Adrenal gland (tissue), 19 donors: ENCODE measurements at places on chromosomes 2 and 18. TPM values are rescaled to one million over a fixed set of nuclear protein-coding genes. Genes with fewer than 3 reads are reported as not detected.

The FOXD4L1 gene
- 0.24 TPM for total RNA-seq

The EVX2 gene
- total RNA-seq: not detected

The AQP12A gene
- not detected for total RNA-seq

The SNTG2 gene
- total RNA-seq: 1.4 TPM

The C18orf54 gene
- 2.4 TPM for total RNA-seq

The KCNE4 gene
- 3.2 TPM for total RNA-seq

The SPTBN1 gene
- 299 TPM for total RNA-seq

The CTAGE1 gene
- 0.14 TPM for total RNA-seq

The PAX8 gene
- total RNA-seq: 1.7 TPM

The TMBIM1 gene
- total RNA-seq: 187 TPM

The TEKT4 gene
- 0.31 TPM for total RNA-seq

The MREG gene
- total RNA-seq: 5.1 TPM

The ATIC gene
- 83.2 TPM for total RNA-seq

The RELCH gene
- 37.7 TPM for total RNA-seq

The CXCR1 gene
- total RNA-seq: 0.17 TPM

The ALPP gene
- total RNA-seq: not detected

The MC4R gene
- not detected for total RNA-seq

The LIMS3 gene
- 3.7 TPM for total RNA-seq

DNA sequence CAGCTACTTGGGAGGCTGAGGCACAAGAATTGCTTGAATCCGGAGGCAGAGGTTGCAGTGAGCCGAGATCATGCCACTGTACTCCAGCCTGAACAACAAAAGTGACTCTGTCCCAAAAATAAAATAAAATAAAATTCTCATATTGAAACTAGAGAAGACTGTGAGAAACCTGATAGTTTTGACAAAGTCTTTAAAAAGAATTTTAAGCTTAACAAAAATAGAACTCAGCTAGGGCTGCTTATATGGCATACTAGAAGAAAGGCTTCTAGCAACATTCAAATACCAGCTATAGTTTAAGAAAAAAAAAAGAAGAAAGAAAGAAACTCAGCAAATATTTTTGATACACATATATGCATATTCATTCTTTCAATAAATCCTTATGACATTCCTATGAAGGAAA lies 13.6 kb downstream of the HADHA start:
- no peak for DNase-seq

GRCh38 chr2:62339413-62339812 lies 143.5 kb downstream of the B3GNT2 start:
- no peak for DNase-seq

GRCh38 chr2:218961229-218961628 lies 1.8 kb downstream of the CDK5R2 start:
- no peak for DNase-seq

DNA sequence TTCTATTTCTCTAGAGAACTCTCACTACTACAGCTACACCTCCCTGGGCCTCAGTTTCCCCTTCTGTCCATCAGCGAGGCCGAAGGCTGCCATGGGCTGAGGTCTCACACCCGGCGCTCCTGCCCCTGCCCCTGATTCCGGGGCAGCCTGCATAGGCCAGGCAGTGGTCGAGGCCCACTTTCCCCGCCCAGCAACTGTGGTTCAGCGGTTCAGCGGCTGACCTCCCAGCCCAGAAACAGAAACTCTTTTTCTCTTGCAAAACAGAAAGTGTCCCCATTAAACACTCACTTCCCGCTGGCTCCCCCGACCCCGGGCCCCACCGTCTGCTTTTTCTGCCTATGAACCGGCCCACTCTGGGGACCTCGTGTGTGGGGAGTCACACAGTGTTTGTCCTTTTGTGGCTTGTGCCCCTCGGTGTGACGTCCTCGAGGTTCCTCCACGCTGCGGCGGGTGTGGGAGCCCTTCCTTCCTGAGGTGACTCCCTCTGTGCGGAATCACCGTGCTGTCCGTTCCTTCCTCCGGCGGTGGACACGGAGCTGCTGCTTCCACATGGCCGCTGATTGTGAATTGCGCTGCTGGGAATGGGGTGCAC lies 16.0 kb downstream of the PDCD1 start:
- peak; percentile 76 for DNase-seq

- no peak for DNase-seq
These were observed 1862.5 kb downstream of the SUCLG1 start for GRCh38 chr2:82596581-82596980.

GRCh38 chr2:184610891-184611290 lies 12.6 kb downstream of the ZNF804A start:
- no peak for DNase-seq

GRCh38 chr2:186716899-186717298 lies 23.0 kb downstream of the FAM171B start:
- no peak for DNase-seq

DNA sequence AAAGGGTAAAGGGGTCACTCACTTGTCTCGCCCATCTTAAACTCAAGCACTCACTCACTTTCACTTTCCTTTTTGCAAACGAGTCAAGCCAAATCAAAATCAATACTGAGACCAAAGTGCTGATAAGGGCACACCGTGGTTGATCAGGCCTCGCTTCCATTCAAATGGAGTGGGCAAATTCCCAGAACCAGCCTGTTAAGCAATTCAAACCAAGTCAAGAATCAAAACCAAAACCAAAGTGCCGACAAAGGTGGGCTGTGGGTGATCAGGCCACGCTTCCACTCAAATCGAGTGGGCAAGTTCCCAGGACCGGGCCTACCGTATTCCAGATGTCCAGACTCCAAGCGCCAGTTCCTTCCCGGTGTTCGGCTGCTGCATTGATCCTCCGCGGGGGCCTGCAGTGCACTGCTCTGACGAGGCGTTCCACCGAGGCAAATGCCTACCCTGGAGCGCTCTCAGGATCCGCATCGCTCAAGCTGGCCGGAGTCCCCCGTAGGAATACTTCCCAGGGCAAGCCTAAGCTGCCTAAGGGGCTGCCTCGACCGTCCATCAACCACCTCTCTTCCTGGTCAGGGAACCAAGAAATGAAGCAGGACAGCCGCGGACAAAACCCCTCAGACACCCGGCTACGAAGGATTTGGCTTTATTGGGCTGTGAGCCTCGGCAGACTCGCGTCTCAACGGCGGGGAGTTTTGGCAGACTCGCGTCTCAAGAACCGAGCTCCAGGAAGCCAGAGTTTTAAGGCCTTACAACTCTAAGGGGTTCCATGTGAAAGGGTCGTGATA lies 89.9 kb upstream of the SLC1A4 start:
- DNase-seq: no peak

- no peak for DNase-seq
These were observed 310.0 kb downstream of the CNTNAP5 start for GRCh38 chr2:124335058-124335457.

- DNase-seq: no peak
These were observed 110.9 kb downstream of the GALR1 start for GRCh38 chr18:77360315-77361190.

DNA sequence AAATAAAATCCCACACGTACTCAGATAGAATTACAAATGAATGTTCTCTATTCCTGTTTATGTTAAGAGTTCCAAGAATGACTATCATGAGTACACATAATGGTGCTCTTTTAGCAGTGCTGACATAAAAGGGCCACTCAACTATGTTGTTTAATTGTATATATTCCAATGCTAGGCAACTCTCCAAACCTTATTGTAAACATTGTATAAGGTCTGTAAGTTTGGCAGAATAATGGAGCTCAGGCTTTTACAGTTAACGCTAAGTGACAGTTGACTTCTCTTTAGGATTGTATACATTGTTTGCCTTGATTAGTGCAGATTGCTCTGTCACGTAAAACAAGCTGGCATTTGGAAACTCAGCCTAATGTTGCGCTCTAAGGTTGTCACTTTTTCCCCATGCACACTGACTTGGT lies 20.8 kb downstream of the RBMS1 start:
- DNase-seq: no peak

DNA sequence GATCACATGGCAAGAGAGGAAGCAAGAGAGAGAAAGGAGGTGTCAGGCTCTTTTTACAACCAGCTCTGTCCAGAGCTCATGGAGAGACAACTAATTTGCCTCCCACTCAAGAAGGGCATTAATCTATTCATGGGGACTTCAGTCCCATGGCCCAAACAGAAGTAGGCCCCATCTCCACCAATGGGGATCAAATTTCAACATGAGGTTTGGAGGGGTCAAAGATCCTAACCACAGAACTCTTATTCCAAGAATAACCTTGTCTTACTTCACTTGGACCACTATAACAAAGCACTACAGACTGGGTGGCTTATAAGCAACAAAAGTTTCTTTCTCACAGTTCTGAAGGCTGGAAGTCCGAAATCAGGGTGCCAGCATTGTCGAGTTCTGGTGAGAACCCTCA lies 31.8 kb downstream of the GRB14 start:
- no peak for DNase-seq

DNA sequence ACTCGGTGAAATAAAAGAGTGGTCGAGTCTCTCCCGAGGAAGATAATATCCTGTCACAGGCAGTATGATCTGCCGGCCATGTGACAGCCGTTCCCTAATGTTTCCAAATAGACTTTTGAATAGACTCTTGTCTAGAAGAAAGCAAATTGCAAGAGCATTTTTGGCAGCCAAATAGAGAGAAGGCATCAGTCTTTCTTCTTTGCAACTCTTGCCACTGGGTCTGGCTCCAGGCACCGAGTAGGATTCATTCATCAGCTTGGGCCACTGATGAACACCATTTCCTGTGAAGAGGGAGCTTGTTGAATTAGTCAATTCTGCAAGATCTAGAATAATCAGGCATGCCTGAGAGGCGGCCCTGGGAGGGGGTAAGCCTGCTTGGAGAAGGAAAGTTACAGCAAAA lies 165.6 kb downstream of the KLHL29 start:
- DNase-seq: no peak

- DNase-seq: no peak
These were observed 213.3 kb downstream of the ACKR3 start for GRCh38 chr2:236782938-236783337.

DNA sequence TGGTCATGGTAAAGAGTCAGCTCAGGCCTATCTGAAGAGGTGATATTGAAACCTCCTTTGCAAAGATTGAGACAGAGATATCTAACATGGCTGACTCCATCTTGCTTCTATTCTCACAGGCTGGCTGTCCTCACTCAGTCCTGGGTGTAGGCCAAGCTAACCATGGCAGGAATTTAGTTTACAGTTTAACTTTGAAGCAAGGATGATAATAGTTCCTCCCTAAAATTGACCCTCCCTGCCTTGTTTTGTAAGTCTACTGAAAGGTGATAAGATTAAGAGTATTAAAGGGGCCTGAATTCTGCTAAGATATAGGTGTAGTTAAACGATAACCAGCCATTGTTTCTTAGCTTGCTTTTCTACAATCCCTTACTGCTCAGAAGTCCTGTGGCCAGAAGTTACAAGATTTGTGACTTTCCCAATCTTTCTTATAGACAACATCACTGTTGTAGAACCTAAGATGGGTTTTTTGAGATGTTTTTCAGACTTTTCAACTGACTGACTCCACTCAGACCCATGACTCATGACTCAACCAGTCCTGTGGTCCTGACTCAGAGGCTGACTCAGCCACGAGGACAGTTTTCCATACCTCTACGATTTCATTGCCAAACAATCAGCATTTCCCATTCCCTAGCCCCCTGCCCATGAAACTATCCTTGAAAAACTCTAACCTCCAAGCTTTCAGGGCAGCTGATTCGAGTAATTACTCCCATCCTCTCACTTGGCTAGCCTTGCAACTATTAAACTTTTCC lies 195.7 kb upstream of the SESTD1 start:
- DNase-seq: peak; percentile 56

- no peak for DNase-seq
These were observed 6.8 kb upstream of the RHOB start for GRCh38 chr2:20440001-20440560.

- no peak for DNase-seq
These were observed 54.4 kb upstream of the MSH6 start for GRCh38 chr2:47728551-47728950.

- no peak for DNase-seq
These were observed 1233.2 kb upstream of the ZEB2 start for GRCh38 chr2:145753041-145753608.

GRCh38 chr2:236345081-236345714 lies 81.0 kb upstream of the ASB18 start:
- DNase-seq: no peak

GRCh38 chr2:20496076-20496872 lies 49.4 kb downstream of the RHOB start:
- peak; percentile 65 for DNase-seq

GRCh38 chr2:67684991-67685390 lies 287.9 kb downstream of the ETAA1 start:
- no peak for DNase-seq

- DNase-seq: no peak
These were observed 167.0 kb downstream of the ASB1 start for GRCh38 chr2:238593678-238594077.

DNA sequence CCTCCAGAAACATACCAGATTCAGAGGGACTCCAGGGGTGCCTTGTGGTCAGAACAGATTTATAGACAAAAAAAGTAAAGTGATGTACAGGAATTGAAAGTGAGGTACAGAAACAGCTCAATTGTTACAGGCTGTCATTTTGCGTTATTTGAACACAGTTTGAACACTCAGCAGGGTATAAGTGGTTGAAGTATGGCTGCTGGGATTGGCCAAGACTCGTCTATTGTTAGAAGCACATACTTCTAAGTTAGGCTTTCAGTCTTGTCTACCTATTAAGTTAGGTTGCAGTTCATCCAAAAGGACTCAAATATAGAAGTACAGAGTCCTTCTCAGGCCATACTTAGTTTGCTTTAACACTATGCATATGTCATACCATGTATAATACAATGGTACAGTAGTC lies 21.0 kb upstream of the GRB14 start:
- DNase-seq: no peak

DNA sequence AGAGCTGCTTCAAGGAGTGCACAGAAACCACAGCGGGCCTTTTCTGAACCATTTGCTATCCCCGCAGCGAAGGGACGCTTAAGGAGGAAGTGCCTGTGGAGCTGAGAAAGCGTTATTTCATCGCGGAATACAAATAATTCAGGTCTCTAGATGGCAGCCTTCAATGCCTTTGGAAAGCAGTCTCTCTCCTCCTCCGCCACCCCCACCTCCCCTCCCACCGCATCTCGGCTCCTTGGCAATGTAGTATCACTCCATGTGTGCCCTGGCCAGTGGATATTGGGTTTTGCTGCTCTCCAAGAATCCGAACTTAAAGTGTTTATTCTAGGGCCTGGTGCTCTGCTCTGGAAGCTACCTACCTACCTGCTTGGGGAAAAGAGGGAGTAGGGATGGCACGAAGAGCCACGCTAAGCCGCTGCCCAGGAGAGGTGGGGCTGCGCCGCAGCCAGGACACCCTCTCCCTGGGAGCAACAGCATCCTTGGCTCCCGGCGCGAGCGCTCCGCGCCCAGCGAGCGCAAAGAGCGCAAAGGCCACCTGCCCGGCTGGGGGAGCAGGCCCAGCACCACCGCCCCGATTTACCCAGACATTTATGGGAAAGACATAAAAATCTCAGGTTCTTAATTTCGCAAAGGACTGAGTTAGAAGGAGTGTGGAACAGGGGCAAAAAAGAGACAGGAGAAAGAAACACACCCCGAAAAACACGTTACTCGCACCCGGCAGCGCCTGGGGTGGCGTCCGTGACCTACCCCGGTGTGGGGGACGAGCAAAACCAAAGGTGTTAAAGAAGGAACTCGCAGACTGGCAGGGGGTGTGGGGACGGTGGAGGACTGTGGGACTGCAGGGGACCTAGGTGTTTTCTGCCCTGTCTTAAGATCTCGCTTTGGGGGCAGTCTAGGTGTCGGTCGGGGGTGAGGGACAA lies 1.0 kb downstream of the SPHKAP start:
- no peak for DNase-seq

GRCh38 chr2:216059233-216059834 lies 22.3 kb downstream of the PECR start:
- no peak for DNase-seq
